Sigmoid colon (tissue), 7 donors: ENCODE measurements at places on chromosomes 4 and X. TPM values are rescaled to one million over a fixed set of nuclear protein-coding genes. Genes with fewer than 3 reads are reported as not detected.
A peak's percentile ranks its signal among the peaks of the same experiment; 100 is the strongest.

GRCh38 chrX:39969099-39969818 is 128.5 kb downstream of the BCOR start:
- no peaks in the 10 kb centered on the region for H3K4me1 ChIP-seq
- H3K4me3 ChIP-seq = no peak overlapping the region
- H3K36me3 ChIP-seq = no peaks in the 10 kb centered on the region
- H3K27me3 ChIP-seq = no peaks in the 10 kb centered on the region
- DNase-seq = no peak

GRCh38 chrX:154411981-154412340 is 622 bp downstream of the TAFAZZIN start:
- no peaks in the 10 kb centered on the region for H3K36me3 ChIP-seq
- DNase-seq = peak; percentile 90
- peak overlapping the region; percentile 93 for H3K27ac ChIP-seq
- peaks cover 8% of the 10 kb centered on the region for H3K4me1 ChIP-seq
- peak overlapping the region; percentile 81 for H3K4me3 ChIP-seq

DNA sequence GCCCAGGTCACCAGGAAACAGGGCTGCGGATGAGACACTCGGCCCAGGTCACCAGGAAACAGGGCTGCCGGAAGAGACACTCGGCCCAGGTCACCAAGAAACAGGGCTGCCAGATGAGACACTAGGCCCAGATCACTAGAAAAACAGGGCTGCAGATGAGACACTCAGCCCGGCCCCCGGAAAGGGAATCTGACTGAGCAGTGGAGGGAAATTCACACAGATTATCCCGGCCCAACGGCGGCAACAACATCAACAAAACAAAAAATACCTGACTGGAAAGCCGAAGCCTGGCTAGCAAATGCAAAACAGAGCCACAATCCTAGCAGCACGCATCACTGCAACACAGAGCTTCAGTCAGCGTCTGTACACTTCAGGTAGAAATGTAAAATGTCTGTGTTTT is 20.7 kb downstream of the AFAP1 start:
- H3K4me1 ChIP-seq = no peaks in the 10 kb centered on the region
- peak overlapping the region; percentile 63 for H3K27ac ChIP-seq
- H3K4me3 ChIP-seq = no peak overlapping the region
- no peaks in the 10 kb centered on the region for H3K27me3 ChIP-seq

RGS12 gene
- total RNA-seq = 15.7 TPM

- H3K27me3 ChIP-seq = no peaks in the 10 kb centered on the region
- no peak overlapping the region for H3K4me3 ChIP-seq
- H3K4me1 ChIP-seq = no peaks in the 10 kb centered on the region
Measured at GRCh38 chrX:65874110-65874509, 165.8 kb downstream of the VSIG4 start.

PPARGC1A gene
- total RNA-seq = 4.5 TPM

DNA sequence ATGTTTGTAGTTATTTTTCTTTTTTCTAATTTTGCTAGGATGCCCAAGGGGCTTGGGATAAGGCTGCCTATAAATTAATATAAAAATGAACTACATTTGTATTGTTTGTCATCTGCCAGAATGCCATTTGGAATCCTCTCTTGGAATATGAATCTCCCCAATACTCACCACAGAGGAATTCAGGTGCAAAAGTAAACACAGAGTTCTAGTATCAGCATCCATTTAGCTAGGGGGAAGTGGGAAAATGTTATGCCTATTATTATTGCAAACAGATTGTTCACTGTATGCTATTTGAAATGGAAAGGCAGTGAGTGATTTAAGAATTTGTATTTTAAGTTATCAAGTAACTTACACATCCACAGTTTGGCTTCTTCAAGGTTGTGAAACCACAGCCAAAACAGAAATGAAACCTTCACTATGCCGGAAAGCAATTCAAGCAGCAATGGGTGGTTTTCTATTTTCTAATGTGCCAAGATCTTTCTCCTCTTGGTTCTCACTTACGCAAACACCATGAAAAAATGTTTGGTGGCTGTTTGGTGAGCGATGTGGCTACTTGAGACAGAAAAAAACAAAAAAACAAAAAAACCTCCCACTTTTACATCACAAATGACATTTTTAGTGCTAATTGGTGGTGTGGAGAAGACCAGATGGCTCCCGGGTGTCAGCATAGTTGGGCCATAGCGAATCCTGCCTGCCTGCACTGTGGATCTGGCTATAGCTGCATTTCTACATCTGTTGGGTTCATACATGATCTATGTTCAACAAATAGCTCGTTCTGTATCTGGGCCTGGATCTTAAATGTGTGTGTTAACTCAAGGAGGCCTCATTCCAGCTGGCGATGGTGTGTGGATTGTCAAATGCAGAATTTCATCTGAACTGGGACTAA is 200.8 kb upstream of the GIMD1 start:
- no peak for DNase-seq
- no peaks in the 10 kb centered on the region for H3K36me3 ChIP-seq
- no peaks in the 10 kb centered on the region for H3K27me3 ChIP-seq
- H3K27ac ChIP-seq = no peak overlapping the region

SPANXD gene
- not detected for total RNA-seq

DNA sequence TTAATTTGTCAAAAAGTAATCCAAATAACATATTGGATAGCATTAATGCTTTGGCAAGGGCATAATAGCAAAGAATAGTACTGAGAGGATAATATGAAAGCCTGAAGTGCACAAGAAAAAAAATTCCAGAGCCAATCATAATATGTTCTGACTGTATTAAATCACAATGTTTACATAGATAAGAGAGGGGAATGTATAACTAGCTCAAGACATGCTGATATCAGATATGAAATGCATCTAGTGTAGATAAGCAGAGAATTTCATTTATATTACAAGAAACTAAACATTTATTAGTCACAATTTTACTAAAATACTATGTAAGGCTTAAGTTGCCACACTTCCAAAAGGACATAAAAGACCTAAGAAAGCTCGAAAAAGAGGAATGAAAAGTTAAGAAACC is 193.3 kb downstream of the BANK1 start:
- H3K4me1 ChIP-seq = no peaks in the 10 kb centered on the region
- H3K27me3 ChIP-seq = no peaks in the 10 kb centered on the region
- no peak for DNase-seq
- no peaks in the 10 kb centered on the region for H3K36me3 ChIP-seq

SORCS2 gene
- 4.1 TPM for total RNA-seq

ARSD gene
- total RNA-seq = 8.6 TPM

DNA sequence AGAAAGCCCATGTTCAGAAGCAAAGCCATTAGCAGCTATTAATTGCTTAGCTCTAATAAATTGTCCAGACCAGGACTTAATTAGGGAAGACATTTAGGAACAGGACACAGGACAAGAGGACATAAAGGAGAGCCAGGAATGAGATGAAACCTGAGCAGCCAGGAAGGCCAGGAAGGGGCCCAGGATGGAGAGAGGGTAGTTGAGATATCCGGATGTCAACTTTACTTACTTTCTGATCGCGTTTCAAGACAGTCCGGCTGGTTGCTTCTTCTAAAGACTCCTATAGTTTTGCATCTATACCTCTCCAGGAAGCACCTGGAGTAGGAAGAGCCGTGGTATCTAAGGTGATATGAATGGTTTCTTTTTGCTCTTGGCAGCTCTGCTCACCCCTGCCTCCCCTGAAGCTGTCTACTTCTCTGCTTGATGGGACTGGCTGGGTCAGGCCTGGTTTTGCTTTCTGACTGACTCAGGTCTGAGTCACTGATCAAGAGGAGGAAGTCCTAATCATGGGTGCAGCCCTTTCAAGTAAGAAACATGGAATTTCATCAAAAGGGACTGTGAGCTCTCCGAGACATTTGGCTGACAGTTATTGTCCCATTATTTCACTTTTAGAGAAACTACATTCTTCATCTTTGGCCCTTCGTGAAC is 733.3 kb downstream of the RPA4 start:
- H3K4me3 ChIP-seq = no peak overlapping the region
- H3K27me3 ChIP-seq = no peaks in the 10 kb centered on the region
- H3K4me1 ChIP-seq = no peaks in the 10 kb centered on the region
- no peaks in the 10 kb centered on the region for H3K36me3 ChIP-seq
- no peak for DNase-seq

DNA sequence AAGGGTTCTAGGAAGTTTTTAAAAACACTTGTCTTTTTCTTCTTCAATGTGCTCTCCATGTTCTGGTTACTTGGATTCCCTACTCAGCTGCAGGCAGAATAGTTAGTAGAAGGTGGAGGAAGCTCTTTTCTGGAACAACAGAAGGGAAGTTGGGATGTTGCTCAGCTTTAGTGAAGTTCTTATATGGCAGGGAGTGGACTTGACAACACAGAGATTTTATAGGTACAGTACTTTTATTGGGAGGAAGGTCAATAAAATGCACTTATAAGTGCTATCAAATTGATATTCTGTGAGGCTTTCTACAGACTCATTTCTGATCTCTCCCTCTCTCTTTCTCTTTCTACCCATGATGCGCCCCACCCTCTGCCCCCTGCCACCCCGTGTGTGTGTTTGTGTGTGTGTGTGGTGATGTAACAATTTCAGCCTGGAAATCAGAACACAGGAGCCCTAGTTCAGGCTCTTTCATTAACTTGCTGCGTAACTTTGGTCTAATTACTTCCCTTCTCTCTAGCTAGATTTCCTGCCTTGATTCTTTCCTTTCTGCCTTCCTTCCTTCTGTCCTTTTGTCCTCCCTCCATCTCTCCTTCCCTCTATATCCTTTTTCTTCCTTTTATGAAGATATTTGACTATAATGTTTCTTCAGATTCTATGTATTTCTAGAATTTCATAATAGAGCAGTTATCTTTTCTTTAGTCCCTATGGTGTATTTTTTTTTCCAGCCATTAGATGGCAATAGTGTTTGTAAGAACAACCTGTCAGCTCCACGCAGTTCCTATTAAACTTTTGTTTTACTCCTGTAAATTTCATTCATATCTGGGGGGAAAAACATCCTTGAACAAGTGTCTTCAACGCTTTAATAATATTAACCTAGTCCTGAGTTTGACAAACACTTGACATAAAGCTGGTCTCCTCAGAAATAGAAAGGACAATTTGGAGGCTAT is 37.1 kb downstream of the HEPH start:
- H3K27ac ChIP-seq = no peak overlapping the region
- H3K36me3 ChIP-seq = no peaks in the 10 kb centered on the region
- no peaks in the 10 kb centered on the region for H3K27me3 ChIP-seq
- DNase-seq = no peak
- H3K4me3 ChIP-seq = no peak overlapping the region
- no peaks in the 10 kb centered on the region for H3K4me1 ChIP-seq

CT83 gene
- not detected for total RNA-seq

DNA sequence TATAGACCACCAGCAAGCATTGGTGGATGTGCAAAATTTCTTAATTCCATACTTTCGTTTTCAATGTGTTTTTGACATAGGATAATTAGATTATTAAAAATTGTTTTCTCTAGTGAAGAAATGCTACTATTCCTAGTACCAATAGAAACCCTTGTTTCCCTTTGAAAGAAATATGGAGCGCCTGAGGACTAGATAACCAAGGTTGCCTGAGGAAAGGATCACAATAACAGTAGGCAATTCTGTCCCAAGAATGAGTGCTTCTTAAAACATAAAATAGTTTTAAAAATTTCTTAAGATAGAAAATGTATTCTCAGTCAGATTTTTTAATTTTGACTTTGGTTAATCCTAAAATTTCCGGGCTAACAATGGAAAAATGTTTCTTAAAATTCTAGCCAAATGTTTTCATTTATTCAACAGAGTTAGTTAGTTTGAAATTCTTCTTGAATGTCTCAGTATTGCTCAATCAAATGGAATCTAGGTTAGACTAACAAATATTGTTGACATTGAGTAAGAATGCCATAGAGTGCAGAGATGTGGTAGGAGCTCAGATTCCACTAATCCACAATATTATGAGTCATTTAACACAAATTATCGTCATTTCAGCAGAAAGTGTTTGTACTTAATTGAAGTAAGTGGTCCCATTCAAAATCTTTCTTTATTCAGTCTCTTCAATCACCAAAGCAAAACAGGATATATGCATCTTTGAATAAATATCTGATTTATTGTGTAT is 666.0 kb downstream of the GRID2 start:
- H3K27me3 ChIP-seq = no peaks in the 10 kb centered on the region
- no peak overlapping the region for H3K4me3 ChIP-seq
- H3K27ac ChIP-seq = no peak overlapping the region
- H3K36me3 ChIP-seq = no peaks in the 10 kb centered on the region
- no peak for DNase-seq
- no peaks in the 10 kb centered on the region for H3K4me1 ChIP-seq

GRCh38 chrX:149830192-149830873 is 48.6 kb downstream of the MAGEA9 start:
- no peak for DNase-seq
- H3K27me3 ChIP-seq = no peaks in the 10 kb centered on the region
- peak overlapping the region; percentile 58 for H3K27ac ChIP-seq
- no peaks in the 10 kb centered on the region for H3K36me3 ChIP-seq

DNA sequence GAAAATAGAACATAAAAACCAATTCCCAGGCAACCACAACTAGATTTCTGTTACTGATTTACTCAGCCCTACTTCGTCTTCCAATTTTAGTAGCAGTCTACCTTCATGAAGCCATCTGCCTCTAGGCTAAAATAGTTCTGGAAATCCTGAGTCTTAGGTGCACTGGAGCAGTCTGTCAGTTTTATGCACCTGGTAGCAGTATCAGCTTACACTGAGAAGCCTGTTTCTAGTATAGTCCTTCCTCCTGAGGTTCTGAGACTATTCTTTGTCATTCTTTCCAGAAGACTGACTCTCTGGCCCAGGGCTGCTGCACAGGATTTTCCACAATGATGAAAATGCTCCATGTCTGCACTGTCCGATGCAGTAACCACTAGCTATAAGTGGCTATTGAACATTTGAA is 16.9 kb upstream of the HPRT1 start:
- H3K36me3 ChIP-seq = no peaks in the 10 kb centered on the region
- no peak overlapping the region for H3K4me3 ChIP-seq
- H3K4me1 ChIP-seq = no peaks in the 10 kb centered on the region
- H3K27me3 ChIP-seq = no peaks in the 10 kb centered on the region
- H3K27ac ChIP-seq = no peak overlapping the region
- no peak for DNase-seq

AREG gene
- 1.1 TPM for total RNA-seq

GRCh38 chr4:177293208-177294033 is 16.3 kb upstream of the NEIL3 start:
- H3K4me3 ChIP-seq = no peak overlapping the region
- H3K27ac ChIP-seq = no peak overlapping the region
- no peak for DNase-seq
- no peaks in the 10 kb centered on the region for H3K27me3 ChIP-seq
- H3K36me3 ChIP-seq = no peaks in the 10 kb centered on the region
- no peaks in the 10 kb centered on the region for H3K4me1 ChIP-seq

MAGEC1 gene
- total RNA-seq = not detected

GRCh38 chr4:144442713-144443112 is 203.2 kb upstream of the HHIP start:
- H3K27ac ChIP-seq = no peak overlapping the region
- no peaks in the 10 kb centered on the region for H3K27me3 ChIP-seq
- no peak overlapping the region for H3K4me3 ChIP-seq
- DNase-seq = no peak
